ENCODE measurements at places on chromosomes 13 and 19.

- H3K27ac ChIP-seq, result no peak overlapping the region
- H3K27me3 ChIP-seq, result peaks cover 37% of the 10 kb centered on the region
- no peak overlapping the region for H3K4me3 ChIP-seq
- DNase-seq, result no peak
Measured at GRCh38 chr13:111861319-111861718, 205.6 kb upstream of the SOX1 start.

DNA sequence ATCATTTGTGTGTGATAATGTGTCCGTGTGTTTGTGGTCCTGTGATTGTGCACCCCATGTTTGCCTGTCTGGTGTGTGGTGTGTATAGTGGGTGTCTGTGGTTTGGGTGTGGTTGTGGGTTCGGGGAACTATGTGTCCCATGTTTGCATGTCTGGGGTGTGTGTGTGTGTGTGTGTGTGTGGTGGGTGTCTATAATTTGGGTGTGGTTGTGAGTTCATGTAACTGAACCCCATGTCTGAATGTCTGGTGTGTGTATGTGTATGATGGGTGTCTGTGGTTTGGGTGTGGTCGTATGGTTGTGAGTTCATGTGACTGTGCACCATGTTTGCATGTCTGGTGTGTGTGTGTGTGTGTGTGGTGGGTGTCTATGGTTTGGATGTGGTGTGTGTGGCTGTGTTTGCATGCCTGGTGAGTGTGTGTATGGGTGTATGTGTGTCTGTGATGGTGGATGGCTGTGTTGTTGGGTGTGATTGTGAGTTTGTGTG lies 11.1 kb upstream of the NFIX start:
- no peak for DNase-seq
- H3K27me3 ChIP-seq, result no peaks in the 10 kb centered on the region
- H3K4me3 ChIP-seq, result no peak overlapping the region
- H3K36me3 ChIP-seq, result no peaks in the 10 kb centered on the region
- H3K4me1 ChIP-seq, result peaks cover 9% of the 10 kb centered on the region
- H3K27ac ChIP-seq, result no peak overlapping the region

DNA sequence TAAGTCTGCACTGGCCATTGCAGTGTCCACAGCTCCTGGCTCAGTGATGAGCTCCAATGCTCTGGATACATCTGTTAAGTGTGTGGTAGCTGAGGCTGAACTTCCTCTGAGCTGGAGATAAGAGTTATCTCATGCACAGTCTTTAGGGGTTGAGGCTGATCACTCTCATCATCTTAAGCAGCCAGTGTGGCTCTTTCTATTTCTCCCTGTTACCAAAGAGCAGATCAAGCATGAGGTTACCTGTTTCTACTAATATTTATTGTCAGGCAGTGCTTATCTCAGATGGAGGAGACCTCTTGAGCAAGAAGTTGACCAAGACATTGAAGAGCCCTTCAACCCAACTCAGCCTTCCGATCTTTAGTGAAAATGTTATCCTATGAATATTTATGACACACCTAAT lies 6.6 kb upstream of the OR10H2 start:
- H3K27me3 ChIP-seq, result peaks cover 4% of the 10 kb centered on the region
- H3K4me3 ChIP-seq, result no peak overlapping the region
- DNase-seq, result no peak
- H3K36me3 ChIP-seq, result no peaks in the 10 kb centered on the region

DNA sequence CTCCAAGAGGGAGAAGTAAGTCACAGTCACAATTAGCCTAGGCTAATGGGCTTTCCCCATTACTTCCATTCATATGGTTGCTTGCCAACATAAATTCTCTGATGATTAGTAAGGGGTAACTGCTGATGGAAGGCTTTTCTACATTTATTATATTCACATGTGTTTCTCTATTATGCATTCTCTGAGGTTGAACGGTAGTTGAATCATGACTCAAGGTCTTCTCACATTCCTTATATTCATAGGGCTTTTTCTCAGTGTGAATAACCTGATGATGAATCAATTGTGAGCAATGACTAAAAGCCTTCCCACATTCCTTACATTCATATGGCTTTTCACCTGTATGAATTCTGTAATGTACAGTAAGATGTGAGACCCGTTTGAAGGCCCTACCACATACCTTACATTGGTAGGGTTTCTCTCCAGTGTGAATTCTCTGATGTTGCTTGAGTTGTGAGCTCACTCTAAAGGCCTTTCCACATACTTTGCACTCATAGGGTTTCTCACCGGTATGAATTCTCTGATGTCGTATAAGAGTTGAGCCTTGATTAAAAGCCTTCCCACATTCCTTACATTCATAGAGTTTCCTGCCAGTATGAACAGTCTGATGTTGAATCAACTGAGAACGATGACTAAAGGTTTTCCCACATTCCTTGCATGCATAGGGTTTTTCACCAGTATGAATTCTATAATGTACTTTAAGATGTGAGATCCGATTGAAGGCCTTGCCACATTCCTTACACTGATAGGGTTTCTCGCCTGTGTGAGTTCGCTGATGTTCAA lies 9.3 kb downstream of the ZNF582 start:
- no peak overlapping the region for H3K4me3 ChIP-seq
- DNase-seq, result no peak
- no peaks in the 10 kb centered on the region for H3K4me1 ChIP-seq
- no peaks in the 10 kb centered on the region for H3K27me3 ChIP-seq
- no peak overlapping the region for H3K27ac ChIP-seq

DNA sequence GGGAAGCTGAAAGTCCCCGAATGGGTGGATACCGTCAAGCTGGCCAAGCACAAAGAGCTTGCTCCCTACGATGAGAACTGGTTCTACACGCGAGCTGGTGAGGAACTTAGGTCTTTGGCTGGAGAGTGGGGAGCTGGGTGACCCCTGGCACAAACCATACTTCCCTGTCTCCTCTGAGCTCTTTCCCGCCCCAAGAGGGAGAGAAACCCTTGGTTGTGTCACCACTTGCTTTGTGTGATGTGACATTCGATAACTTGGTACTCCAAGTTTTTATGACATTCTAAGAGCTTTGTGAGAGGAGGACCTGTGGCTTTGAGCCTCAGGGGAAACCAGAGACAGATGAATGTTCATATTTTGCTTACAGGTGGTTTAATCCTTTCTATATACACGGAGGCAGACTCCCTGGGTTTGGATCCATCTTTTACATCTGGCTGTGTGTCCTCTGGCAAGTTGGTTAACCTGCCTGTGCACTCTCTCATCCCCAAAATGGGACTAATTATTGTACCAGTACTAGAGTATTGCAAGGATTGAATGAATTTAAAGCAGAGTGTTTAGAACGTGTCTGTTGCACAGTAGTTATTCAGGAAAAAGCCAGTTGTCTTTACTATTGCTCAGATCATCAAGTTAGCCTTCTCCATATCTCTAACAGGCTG lies 1.2 kb downstream of the RPS19 start:
- H3K4me1 ChIP-seq, result peaks cover 14% of the 10 kb centered on the region
- peak overlapping the region; percentile 89 for H3K4me3 ChIP-seq
- peaks cover 62% of the 10 kb centered on the region for H3K36me3 ChIP-seq
- peaks cover 19% of the 10 kb centered on the region for H3K27me3 ChIP-seq
- no peak for DNase-seq

DNA sequence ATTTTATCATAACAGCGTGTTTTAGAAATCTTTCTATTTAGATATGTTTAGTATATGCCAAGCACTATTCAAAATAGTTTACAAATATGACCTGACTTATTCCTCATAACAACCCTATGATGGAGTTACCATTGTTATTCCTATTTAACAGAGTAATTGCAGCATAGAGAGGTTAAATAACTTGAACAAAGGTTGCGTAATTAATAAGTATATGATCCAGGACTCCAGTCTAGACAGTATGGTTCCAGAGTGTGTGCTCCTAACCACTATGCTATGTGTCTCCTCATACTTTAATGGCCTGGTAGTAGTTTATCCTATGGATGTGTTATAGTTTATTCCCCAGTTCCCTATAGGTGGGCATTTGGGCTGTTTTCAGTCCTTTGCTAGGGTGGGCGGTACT lies 145.3 kb downstream of the PAN3 start:
- H3K36me3 ChIP-seq, result peaks cover 13% of the 10 kb centered on the region
- H3K27me3 ChIP-seq, result no peaks in the 10 kb centered on the region
- no peak overlapping the region for H3K4me3 ChIP-seq

GRCh38 chr19:41449079-41449864 lies 6.3 kb downstream of the ERICH4 start:
- peaks cover 21% of the 10 kb centered on the region for H3K27me3 ChIP-seq
- no peak overlapping the region for H3K4me3 ChIP-seq
- no peaks in the 10 kb centered on the region for H3K36me3 ChIP-seq
- peak; percentile 60 for DNase-seq

- no peak for DNase-seq
- H3K4me1 ChIP-seq, result no peaks in the 10 kb centered on the region
- H3K4me3 ChIP-seq, result no peak overlapping the region
- H3K27me3 ChIP-seq, result no peaks in the 10 kb centered on the region
- no peaks in the 10 kb centered on the region for H3K36me3 ChIP-seq
- no peak overlapping the region for H3K27ac ChIP-seq
Measured at GRCh38 chr13:80712026-80712425, 371.1 kb upstream of the SPRY2 start.

DNA sequence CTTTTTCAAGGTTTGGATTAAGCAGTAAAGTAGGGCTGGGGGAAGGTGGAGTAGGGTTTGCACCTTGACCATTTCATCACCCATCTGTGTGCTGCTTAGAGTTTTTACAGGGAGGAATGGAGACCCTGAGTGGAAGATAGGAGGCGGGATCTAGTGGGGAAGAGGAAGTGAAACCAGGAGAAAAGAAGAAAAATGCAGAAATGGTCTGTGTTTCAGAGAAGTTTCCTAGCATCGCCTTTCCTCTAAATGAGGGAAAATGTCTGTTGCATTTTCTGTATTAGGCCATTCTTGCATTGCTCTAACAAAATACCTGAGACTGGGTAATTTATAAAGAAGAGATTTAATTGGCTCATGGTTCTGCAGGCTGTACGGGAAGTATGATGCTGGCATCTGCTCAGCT lies 64.1 kb downstream of the TPT1 start:
- H3K4me1 ChIP-seq, result 0 out of 2 replicates have a peak, but pooled peaks cover 8% of the 10 kb centered on the region
- no peaks in the 10 kb centered on the region for H3K36me3 ChIP-seq
- H3K27ac ChIP-seq, result no peak overlapping the region
- no peak for DNase-seq

DNA sequence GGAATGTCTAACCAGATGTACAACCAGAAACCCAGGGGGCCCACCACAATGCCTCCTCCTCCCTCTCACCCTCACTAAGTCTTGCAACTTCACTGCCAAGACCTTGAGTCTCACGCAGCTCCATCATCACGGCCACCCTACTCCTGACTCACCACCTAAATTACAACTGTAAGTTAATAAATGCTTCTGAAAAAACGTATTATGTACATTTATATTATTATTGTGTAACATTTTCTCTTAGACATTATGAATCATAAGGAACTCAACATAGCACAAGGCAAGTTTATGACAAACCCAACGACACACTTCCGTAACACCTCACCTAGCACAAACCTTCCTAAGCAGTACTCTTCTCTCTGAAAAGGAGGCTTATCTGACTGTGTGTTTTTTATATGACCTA lies 20.7 kb downstream of the MIPEP start:
- no peak overlapping the region for H3K4me3 ChIP-seq
- no peak for DNase-seq

DNA sequence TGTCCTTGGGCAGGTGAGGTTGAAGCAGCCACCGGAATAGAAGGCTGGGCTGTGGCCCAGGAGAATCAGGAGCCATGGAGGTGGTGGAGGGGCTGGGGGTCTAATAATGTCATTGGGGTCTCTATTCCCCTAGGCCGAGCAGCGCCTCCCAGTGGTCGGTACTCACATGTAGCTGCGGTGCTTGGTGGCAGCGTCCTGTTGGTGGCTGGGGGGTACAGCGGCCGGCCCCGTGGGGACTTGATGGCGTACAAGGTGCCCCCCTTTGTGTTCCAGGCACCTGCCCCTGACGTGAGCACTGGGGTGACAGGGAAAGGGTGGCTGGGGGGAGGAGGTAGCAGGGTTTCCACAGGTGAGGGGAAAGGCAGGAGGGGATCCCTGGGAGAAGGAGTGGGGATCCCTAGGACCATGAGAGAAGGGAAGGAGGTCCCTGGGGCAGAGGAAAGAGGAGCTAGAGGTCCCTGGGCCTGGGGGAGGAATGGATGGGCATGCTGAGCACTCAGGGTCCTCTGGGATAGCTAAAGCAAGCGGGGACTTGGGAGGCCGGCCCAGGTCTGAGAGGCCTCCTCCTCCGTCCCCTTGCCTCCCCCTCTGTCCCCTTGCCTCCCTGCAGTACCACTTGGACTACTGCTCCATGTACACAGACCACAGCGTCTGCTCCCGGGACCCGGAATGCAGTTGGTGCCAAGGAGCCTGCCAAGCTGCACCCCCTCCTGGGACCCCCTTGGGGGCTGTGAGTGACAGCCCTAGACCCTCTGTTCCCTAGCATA lies 18.1 kb downstream of the MEGF8 start:
- H3K4me3 ChIP-seq, result no peak overlapping the region
- no peak for DNase-seq
- H3K27me3 ChIP-seq, result no peaks in the 10 kb centered on the region
- no peak overlapping the region for H3K27ac ChIP-seq
- no peaks in the 10 kb centered on the region for H3K4me1 ChIP-seq

DNA sequence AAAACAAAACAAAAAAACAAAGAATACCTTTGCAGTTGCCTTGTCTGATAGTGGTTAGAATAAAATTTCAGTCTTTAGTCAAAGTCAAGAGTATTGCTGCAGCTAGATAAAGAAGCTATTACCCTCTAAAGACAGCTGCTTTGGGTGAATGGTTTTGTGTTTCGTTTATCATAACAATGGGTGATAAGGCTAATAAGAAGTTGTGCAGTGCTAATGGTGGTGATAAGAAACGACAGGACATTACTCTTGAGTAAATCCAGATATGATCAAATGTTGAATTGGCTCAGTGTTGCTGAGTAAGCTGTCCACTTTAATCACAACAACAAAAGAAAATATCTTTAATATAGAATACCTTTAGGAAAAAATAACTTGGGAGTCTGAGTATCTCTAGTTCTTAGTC lies 1825.3 kb downstream of the SLITRK5 start:
- no peak overlapping the region for H3K27ac ChIP-seq
- no peak for DNase-seq
- H3K36me3 ChIP-seq, result no peaks in the 10 kb centered on the region
- H3K4me1 ChIP-seq, result no peaks in the 10 kb centered on the region
- no peaks in the 10 kb centered on the region for H3K27me3 ChIP-seq

- H3K4me3 ChIP-seq, result no peak overlapping the region
- H3K27me3 ChIP-seq, result no peaks in the 10 kb centered on the region
Measured at GRCh38 chr13:23796551-23796950, 92.6 kb downstream of the MIPEP start.

GRCh38 chr19:46182476-46182875 lies 34.4 kb downstream of the IGFL2 start:
- DNase-seq, result no peak
- H3K4me3 ChIP-seq, result no peak overlapping the region
- no peak overlapping the region for H3K27ac ChIP-seq
- H3K4me1 ChIP-seq, result peaks cover 40% of the 10 kb centered on the region

GRCh38 chr13:108263621-108264355 lies 5.7 kb upstream of the TNFSF13B start:
- no peaks in the 10 kb centered on the region for H3K4me1 ChIP-seq
- H3K27me3 ChIP-seq, result no peaks in the 10 kb centered on the region
- no peak for DNase-seq
- no peak overlapping the region for H3K4me3 ChIP-seq
- H3K36me3 ChIP-seq, result no peaks in the 10 kb centered on the region
